ENCODE measurements at places on chromosomes 6 and 20. TPM values are rescaled to one million over a fixed set of nuclear protein-coding genes. Genes with fewer than 3 reads are reported as not detected.

The FBXO9 gene
- total RNA-seq: 51.5 TPM

The TCEA2 gene
- total RNA-seq: 28.1 TPM

The PLCB1 gene
- total RNA-seq: 24.3 TPM

The SLC26A8 gene
- total RNA-seq: 0.26 TPM

The HM13 gene
- total RNA-seq: 71.5 TPM
